ENCODE measurements at places on chromosomes 4 and X.

- DNase-seq, result no peak
These were observed 3.2 kb downstream of the DGKQ start for GRCh38 chr4:970046-970745.

- peak; percentile 3 for DNase-seq
These were observed 53.9 kb downstream of the ENPP6 start for GRCh38 chr4:184163813-184164212.

GRCh38 chr4:48518143-48518542 is 28.1 kb downstream of the ZAR1 start:
- DNase-seq, result no peak

- DNase-seq, result no peak
These were observed 34.5 kb upstream of the HGFAC start for GRCh38 chr4:3407171-3407771.

DNA sequence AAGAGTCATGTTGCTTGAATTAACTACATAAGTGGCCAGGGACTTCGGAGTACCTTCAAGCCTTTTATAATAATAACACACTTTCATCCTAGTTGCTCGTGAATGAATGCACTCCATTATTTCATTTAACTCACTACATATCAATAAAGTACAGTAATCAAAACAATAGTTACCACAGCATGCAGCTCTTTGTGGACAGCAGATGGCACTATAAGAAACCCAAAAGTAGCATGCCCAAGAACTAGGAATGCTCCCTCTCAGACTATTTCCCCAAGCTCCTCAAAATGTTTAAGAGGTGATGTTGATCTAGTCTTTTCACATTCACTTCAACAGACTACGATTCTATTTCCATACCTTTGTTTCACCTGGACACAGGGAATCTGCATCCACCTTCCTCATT is 500.8 kb upstream of the DIAPH2 start:
- no peak for DNase-seq

DNA sequence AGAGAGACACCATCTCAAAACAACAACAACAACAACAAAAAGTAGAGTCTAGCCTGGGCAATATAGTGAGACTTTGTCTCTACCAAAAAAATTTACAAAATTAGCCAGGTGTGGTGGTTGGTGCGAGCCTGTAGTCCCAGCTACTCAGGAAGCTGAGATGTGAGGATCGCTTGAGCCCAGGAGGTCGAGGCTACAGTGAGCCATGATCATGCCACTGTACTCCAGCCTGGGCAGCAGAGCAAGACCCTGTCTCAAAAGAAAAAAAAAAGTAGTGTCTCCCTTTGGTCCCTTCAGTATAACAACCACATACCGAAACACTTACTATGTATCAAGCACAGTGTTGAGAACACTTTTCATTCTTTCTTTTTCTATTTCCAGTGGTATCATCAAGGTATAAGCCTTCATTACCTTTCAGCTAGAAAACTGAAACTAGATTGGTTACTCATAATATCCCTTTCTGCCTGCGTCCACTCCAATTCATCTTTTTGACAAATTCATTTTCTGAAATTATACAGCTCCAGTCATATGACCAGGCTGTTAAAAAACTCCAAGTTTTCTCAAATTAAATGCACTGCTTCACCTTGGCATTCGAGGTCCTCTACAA is 54.1 kb downstream of the RPS6KA3 start:
- DNase-seq, result no peak

DNA sequence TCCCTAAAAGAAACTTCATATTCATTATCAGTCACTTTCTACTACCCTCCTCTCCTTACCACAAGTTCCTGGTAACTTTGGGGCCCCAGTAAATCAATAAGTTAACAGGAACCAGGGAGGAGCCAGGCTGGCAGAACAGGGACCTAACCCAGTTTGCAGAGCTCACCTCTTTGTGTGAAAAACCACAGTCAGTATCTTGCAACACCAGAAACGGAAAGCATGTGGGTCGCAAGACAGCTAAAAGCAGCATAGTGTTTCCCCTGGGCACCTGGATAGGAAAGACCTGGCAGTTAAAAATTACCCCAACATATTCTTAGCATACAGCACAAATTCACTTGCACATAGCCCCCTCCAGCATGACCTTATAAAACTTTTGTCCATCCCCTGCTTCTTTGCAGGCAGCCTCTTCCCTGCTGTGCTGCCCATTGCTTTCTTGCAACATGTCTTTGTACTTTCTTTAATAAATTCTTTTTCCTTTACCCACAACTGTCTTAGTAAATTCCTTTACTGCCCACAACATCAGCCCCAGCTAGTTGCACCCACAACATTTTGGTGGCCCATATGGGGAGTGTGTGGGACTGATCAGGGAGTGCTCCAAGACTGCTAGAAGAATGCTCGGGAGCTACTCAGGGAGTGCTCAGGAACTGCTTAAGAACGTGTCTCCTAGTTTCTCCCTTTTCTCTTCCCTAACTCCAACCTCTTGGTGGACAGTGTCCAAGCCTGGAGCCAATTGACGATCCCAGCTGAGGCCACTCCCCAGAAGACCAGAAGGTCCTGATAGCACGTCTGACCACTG is 83.4 kb downstream of the MSN start:
- DNase-seq, result no peak

- DNase-seq, result no peak
These were observed 1.0 kb upstream of the RELL1 start for GRCh38 chr4:37687194-37687562.

GRCh38 chr4:40963897-40964478 is 214.2 kb downstream of the NSUN7 start:
- no peak for DNase-seq

- no peak for DNase-seq
These were observed 48.7 kb downstream of the DDX60 start for GRCh38 chr4:168269896-168270295.

DNA sequence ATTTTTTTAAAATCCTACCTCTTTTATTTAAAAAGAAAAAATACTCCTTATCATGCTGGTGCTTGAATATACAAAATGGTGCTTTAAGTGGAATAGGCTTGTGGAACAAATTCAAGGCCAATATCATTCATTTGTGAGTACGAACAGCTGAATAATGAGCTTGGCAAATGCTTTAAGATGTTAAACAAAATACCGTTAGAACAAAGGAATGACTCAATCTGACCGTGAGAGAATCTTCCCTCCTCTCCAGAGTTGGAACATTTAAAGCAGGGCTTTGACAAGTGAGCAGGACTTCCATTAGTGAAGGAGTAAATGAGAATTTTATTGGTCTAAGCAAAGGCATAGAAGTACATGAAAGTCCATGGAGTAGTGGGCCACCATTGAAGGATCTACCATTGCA is 74.5 kb downstream of the DCLK2 start:
- DNase-seq, result no peak

GRCh38 chr4:135239964-135240363 is 1038.4 kb upstream of the PABPC4L start:
- DNase-seq, result no peak

GRCh38 chr4:127229855-127230608 is 402.7 kb upstream of the INTU start:
- no peak for DNase-seq

DNA sequence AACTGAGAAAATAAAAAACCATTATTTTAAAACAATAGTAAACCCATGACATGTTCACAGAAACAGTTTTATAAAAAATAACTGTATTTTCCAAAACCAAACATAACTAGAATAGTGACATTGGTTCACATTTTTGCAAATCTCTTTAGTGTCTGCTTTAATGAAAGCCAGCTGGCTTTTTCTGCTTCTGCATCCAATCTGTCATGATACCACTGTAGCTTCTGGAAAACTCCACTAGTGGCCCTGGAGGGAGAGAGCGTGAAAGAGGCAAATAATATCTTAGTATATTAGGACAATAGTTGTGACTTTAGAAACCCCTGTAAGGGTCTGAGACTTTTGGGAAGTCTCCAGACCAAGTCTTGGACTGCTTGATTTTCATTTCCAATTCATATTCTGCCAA is 31.1 kb downstream of the FGFBP1 start:
- no peak for DNase-seq

DNA sequence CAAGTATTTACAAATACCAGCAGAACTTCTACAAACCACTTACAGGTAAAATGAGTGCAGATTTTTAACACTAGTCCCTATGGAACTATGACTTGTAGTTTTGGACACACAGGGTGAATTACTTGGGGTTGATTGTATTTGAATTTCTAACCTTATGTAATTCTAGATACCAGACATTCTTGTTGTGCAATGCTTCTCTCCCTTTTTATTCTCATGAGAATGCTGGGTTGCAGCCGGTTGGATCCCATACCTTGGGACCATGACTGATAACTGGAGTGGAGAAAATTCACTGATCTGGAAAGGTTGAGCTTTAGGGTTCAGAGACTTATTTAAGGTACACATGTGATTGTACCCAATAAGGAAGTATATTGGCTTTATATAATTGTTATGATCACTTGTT is 8.8 kb downstream of the TET2 start:
- DNase-seq, result no peak

DNA sequence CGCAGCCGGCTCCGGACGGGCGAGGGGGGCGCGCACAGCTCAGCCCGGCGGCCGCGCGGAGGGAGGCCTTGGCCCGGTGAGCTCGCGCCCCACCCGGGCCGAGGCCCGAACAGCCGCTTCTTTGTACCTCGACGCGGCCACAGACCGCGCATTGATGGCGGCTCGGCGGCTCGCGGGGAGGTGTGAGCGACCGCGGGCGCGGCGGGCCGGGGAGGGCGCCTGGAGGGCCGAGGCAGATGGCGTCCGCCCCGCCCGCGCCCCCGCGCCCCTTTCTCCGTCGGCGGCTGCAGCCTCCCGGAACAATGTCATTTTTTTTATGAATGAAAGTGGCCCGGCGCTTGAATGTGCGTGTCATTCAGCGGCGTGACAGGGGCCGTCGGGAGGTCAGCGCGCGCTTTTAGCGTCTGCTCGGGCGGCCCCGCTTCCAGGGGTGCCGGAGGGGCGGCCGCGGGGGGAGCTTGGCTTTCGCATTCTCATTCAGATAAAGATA is 1.8 kb downstream of the FGFR3 start:
- DNase-seq, result no peak

- DNase-seq, result no peak
These were observed 22.4 kb downstream of the NEIL3 start for GRCh38 chr4:177332119-177332518.

GRCh38 chrX:16920075-16920474 is 26.4 kb upstream of the REPS2 start:
- DNase-seq, result no peak

- no peak for DNase-seq
These were observed 653 bp downstream of the BEX1 start for GRCh38 chrX:103063191-103063845.

DNA sequence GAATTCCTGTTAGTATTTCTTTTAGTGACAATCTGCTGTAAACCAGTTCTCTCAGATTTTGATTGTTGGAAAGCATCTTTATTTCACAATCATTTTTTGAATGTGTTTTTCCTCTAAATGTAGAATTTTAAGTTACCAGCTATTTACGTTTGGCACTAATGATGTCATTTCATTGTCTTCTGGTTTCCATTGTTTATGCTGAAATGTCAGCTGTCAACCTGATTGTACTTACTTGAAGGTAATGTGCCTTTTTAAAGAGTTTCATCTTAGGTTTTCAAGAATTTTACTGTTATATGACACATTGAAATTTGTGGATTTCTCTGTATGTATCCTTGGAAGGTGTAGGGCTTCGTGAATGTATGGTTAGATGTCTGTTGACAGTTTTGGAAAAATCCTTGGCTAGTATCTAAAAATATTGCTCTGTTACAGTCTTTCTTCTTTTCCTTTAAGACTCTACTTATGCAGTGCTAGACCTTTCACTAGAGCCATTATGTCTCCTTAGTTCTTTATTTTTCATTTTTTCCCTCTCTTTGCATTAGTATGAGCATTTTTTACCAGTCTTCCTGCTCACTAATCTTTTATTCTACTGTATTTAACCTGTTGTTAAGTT is 30.4 kb downstream of the SMAD1 start:
- DNase-seq, result no peak

DNA sequence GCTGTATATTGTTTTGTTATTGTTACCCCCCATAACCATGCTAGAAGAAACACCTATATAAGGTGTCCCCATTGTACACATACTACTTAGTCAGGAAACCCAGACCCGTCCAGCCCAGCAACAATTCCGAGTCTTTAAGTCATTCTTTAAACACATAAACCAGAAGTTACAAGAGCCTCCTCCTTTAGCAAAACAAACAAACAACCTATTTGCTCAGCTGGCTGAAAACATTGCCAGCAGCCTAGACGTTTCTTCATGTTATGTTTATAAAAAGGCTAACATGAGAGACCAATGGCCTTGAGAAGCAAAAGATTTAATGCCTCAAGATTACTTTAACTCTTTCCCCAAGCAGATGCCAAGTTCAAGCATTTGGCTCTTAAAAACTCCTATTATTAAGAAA is 1.4 kb downstream of the ACOX3 start:
- no peak for DNase-seq

GRCh38 chr4:105967058-105967658 is 71.9 kb downstream of the NPNT start:
- no peak for DNase-seq

DNA sequence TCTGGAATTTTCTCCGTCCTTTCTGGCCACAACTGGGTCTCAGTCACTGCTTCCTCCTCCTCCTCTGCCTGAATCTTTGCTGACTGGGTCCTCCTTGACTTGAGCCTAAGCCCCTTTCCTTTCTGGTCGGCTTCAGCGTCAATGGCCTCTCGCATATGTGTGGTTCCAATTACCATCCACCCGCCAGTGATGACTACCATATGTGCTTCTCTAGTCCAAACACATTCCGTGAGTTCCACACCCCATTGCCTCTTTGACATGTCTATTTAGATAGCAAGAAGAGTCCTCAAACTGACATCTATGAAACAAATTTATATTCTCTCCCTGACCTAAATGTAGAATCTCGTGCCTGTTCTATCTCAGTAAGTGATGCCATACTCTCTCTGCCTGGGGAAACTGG is 19.8 kb downstream of the MXRA5 start:
- DNase-seq, result no peak

- no peak for DNase-seq
These were observed 14.7 kb downstream of the RTL9 start for GRCh38 chrX:110373310-110373709.

DNA sequence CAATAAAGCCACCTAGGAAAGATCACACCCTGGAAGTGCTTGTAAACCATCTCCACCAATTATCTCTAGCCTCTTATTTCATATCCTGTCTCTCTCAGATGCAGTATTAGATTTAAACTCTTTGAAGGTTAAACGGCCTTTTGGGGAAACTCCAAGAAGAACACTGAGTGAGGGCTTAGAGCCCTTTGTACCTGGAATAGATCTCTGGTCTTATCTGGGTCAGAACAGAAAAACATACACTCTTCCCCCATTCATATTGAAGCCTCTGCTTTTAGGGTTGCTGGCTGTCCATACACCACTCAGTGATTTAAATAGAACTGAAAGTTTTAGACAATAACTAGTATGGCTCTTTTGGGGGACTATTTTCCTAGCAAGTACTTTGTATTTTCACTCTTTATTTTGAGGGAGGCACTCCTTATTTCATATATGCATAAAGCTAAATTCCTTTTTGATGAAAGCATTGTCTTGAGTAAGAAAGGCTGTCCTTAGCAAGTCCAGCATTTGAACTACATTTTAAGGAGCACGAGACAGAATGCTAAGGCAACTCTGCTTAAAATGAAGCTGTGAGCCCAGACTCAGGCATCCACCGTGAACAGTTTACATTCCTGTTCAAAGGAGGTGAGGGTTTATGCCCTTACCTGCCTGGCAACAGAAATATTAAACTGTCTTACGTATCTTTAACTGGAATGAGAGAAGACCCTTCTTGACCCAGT is 17.4 kb downstream of the YY2 start:
- DNase-seq, result no peak

Measured in RCC 7860 (cell line).